ENCODE measurements at places on chromosomes 2 and 18. TPM values are rescaled to one million over a fixed set of nuclear protein-coding genes. Genes with fewer than 3 reads are reported as not detected.

Gene LCT
- not detected for total RNA-seq

Gene MERTK
- 6.6 TPM for total RNA-seq

Gene SKA1
- total RNA-seq: 0.38 TPM

Gene SPC25
- total RNA-seq: 0.60 TPM

Gene M1AP
- not detected for total RNA-seq

Gene C2orf69
- 8.0 TPM for total RNA-seq

- no peak for DNase-seq
Observed at GRCh38 chr2:237618449-237618848, 8.9 kb upstream of the LRRFIP1 start.

- DNase-seq: no peak
Observed at GRCh38 chr2:237898057-237898414, 38.6 kb downstream of the RAMP1 start.

- DNase-seq: no peak
Observed at GRCh38 chr18:23540867-23541266, 37.6 kb downstream of the RMC1 start.

- DNase-seq: no peak
Observed at GRCh38 chr2:83686863-83687262, 772.2 kb downstream of the SUCLG1 start.

- no peak for DNase-seq
Observed at GRCh38 chr2:6971502-6971901, 54.3 kb downstream of the RNF144A start.

- peak; percentile 81 for DNase-seq
Observed at GRCh38 chr2:29114946-29115609, at the start of gene CLIP4. Gene CLIP4 (plus strand): TSS chr2:29115415. CDS start chr2:29121389, 5,974 bp downstream.
